Right forelimb (tissue), 1 donor: ENCODE measurements at places on chromosomes 13 and 19.

DNA sequence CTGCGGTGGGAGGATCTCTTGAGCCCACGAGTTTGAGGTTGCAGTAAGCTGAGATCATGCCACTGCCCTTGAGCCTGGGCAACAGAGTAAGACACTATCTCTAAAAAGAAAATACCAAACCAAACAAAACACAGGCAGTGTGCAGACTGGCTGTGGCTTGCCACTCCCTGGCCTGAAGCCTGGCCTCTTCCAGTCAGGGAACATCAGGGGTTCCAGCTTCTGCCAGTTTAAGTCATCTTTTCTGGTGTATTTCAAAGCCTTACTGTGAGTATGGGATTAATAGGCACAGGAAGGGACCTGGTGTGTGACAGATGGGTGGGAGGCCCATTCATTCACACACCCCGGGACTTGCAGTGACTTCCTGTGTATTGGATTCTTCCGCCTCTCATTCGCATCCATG is 27.0 kb upstream of the F2RL3 start:
- no peak for DNase-seq

- no peak for DNase-seq
Observed at GRCh38 chr19:18339723-18340122, 675 bp upstream of the PGPEP1 start.

GRCh38 chr19:19630426-19630825 is 2.4 kb upstream of the LPAR2 start:
- no peak for DNase-seq

- DNase-seq = no peak
Observed at GRCh38 chr13:20513466-20513995, 12.1 kb downstream of the CRYL1 start.

GRCh38 chr13:40664350-40665125 is 1.9 kb downstream of the FOXO1 start:
- peak; percentile 71 for DNase-seq

- DNase-seq = no peak
Observed at GRCh38 chr19:2154587-2155075, 3.3 kb upstream of the AP3D1 start.

DNA sequence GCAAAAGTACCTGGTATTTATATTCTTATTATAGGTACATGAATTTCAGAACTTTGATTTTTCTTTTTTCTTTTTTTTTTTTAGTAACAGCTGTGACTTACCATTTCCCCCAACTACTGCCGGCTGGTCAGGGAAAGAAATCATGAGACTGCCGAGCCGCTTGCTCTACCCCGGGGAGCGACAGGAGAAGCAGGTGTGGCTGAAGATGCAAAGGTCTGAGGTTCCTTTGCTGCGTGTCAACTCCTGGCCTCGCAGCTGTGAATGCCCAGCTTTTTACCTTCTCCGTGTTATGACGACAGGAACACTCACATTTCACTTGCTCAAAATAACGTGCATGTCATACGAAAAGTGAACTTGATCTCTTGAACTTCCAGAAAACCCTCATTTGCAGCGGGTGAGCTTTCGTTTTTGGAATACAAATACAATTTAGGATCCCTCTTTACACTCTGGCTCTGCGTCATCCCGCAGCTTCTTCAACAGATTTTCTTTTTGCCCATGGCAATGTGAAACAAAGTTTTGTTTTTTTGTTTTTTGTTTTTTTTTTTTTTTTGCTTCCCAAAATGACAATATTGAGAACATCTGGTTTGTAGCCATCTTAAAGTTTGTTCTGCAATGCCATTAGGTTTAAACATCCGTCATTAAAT is 117.9 kb downstream of the EFNB2 start:
- no peak for DNase-seq

- no peak for DNase-seq
Observed at GRCh38 chr19:29752450-29753025, 37.5 kb upstream of the C19orf12 start.

GRCh38 chr19:2804156-2805004 is 15.3 kb upstream of the ZNF554 start:
- DNase-seq = no peak

DNA sequence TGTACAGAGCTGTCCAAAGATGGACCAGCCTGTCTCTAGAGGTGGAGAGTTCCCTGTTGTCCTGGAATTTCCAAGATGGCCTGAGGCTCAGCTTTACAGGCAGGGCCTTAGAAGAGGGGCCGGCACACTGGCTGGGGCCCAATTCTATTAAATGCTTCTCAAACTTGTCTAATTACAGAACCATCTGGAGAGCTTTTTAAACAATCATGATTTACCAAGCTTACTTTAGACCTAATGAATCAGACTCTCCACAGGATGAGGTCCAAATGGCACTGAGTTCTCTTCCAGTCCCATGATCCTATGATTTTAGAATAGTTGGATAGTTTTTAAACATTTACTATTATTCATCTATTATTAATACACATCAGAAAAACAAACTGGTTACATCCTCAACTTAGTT is 123.5 kb downstream of the DNAJC3 start:
- DNase-seq = no peak
